Right cardiac atrium (tissue), 5 donors: ENCODE measurements at places on chromosomes 16 and 17. TPM values are rescaled to one million over a fixed set of nuclear protein-coding genes. Genes with fewer than 3 reads are reported as not detected.

Gene CIITA
- 8.0 TPM for total RNA-seq

Gene SUZ12
- total RNA-seq = 15.6 TPM

Gene TPSG1
- not detected for total RNA-seq

DNA sequence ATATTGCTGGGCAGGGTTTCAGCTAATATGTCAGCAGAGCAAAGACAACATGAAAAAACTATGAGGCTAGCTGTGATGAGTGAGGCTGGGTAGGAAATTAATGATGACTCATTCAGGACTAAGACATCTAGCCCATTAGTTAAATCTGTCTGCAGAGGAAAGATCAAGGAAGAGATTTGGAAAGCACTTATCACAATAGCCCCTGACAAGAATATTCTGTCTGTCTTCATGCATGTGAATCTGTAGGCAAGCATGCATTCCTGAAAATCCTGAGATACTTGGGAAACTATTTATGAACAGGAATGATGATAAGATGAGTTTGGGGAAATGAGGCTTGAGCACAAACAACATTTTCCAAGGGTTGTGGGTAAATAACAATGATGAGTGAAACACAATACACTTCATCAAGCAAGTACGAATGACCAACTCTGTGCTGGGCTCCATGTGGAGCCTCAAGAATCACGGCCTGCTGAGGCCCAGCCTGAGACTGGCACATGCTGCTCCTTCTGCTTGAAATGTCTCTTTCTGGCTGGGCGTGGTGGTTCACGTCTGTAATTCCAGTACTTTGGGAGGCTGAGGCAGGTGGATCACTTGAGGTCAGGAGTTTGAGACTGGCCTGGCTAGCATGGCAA, 96.5 kb upstream of the ASIC2 start:
- no peak for DNase-seq

DNA sequence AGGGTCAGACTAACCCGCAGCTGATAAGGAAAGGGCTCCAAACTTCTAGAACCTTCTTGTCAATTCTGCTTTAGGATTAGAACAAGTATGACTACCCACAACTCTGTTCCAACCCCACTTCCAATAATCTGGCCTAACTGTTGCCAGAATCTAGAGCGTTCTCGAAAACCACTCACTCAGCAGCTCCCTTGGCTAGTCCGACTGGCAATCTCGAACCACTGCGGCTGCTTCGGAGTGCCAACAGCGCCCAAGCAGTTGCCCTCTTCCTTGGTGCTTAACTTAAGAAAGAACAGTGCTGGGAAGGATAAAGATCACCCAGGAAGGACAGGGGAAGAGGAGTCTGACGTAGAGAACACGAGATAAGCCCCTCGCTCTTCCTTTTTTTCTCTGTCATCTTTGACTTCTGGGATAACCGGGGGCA, 818 bp downstream of the DNAJC7 start:
- no peak for DNase-seq

DNA sequence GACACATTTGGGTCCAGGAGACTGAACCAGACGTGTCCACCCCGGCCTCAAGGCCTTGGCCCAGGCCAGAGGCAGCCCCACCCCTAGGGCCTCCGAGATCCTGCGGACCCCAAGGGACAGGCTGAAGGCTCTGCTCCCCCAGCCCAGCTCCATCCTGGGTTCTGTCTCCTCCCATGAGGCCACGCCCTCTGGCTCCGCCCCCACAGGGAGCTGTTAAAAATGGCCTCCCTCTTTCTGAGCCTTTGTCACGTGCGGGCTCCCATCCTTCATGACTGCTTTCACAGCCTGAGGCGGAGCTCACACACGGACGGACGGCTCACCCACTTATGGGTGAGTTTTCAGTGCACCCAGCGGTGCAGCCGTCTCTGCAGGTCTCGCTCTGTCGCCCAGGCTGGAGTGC, 6.5 kb upstream of the CACNA1H start:
- no peak for DNase-seq

GRCh38 chr16:65142276-65142675, 20.4 kb upstream of the CDH11 start:
- no peak for DNase-seq

DNA sequence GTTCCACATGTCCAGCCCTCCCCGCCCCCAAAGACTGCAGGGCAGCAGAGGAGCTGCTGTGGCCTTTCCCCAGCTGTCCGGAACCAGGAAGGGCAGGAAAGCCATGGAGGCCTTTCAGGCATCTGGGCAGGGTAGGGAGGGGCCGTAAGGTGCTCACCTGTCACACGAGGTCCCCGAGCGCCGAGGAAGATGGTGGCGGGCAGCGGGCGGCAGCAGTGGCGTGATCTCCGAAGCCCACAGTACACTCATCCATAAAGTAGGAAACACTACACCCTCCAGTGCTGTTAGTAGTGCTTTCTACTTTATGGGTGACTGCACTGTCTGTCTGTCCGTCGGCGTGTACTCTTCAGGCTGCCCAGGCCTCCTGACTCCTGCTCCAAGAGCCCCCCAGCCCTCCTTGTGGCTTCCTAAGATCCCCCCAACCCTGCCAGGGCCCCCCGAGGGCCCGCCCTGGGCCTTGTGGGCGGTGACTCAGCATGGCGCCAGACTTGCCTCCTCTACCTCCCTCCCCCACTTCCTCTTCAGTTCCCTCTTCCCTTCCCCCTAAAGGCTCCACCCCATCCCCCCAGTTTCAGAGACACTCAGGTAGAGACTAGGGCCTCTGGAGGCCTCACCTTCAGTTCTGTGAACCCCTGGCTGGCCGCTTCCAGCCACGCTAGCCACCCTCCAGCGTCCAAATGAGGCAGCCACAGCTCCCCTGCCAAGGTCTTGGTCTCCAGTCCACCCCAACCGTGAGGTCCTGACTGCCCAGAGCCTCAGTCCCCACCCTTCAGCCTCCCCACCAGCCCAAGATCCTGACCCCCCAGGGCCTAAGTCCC, 2.6 kb upstream of the TSPOAP1 start:
- DNase-seq = peak; percentile 61

- no peak for DNase-seq
These were observed 32.0 kb downstream of the KSR1 start for GRCh38 chr17:27488231-27488630.
